NCI-H446 (cell line): ENCODE measurements at places on chromosomes 7 and 10.
A peak's percentile ranks its signal among the peaks of the same experiment; 100 is the strongest.

GRCh38 chr7:3455806-3456595 is 154.9 kb downstream of the SDK1 start:
- DNase-seq: no peak

DNA sequence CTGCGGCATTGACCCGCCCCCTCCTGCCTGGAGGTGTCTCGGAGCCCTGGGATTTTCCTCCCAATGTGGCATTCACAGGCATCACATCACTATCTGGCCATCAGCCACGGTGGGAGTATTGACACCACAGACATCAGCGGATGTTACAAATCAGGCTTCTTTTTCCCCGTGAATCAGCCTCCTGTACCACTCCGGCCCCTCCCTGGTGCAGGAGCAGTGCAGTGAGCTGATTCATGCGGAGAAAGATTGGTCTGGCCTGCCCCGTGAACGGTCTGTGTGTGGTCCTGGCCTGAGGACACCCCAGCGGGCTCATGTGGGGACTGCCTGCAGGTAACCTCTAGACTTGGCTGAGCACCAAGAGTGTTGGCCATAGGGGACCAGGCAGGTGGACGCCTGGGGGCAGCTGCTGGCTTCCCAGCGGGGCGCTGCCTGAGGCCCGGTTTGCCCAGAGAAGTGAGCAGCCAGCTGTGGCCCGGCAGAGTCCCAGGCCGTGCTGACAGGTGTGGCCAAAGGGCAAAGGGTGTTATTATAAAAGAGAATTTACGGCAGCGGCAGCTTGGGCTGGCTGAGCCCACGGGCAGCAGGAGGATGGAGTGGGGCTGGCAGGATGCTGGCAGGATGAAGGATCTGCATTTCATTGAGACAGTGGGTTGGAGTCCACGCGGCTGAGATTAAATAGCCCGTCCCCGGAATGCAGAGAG is 32.1 kb upstream of the GNA12 start:
- no peak for DNase-seq

DNA sequence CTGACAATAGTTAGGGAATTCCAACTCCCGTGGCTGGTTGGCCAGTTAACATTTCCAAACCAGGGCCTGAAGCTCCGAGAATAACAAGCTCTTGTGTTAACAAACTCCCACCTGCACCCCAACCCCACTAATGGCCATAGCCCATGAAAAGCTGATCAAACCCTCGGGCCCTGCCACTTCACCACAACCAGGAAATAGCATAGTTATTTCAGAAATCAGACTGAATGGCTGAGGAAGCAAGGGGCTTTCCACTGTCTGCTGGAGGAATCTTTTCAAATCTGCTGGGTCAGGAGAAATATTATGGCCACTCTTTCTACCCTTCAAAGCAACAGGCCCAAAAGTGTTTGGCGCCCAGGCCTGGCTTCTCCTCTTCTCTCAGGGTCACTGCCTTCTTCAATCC is 145.6 kb downstream of the GLCCI1 start:
- DNase-seq: no peak

DNA sequence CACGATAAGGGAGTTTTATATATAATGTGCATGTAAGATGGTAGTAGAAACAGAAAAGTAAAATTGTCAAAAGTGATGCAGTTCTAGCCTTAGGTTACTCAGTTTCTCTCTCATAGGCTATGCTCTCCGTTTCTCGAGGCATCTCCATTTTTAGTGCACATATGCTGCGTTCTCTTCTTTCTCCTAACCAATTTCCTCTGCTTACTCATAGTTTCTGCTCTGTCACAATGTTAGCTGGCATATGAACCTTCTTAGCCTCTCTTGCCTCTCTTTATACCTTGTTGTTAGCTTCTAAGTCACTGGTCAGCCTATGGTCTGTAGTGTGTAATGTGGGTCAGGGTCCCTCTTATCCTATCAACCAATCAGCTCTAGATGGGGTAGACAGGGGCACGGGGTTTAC is 280.6 kb upstream of the ETV1 start:
- no peak for DNase-seq

DNA sequence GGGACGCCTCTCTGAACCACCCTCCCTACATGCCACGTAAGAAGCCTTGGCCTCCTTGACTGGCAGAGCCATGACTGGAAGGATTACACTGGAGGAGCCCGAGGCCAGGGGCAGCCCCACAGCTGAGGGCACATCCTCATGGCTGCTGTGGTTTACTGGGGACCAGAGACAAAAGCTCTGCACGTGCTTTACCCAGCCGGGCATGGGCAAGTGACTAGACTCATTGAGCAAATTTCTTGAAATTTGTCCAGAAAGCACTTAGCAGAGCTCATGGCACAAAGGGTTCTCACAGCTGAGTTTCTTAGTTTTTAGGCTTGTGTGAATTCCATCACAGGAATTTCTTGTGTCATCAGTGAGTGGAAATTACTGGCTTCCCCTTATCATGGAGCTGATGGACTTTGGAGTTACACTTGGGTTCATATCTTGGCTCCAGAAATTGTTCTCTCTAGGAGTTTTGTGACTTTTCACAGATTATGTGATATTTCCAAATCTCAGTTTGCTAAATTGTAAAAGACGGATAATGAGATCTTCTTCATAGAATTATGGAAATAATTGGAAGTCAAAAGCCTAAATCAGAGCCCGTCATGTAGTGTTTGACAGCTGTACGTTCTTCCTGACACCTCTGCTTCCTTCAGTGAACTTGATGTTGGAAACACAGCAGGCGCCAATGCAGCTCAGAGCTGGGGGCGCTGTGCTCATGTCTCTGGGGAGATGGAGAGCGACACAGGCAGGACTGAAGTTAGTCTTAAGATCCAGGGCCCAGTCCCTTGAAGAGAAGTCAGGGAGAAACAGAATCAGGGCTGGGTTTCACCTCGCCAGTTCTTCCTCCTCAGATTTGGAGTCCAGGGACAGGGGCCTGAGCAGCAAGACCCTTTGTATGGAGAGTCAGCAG is 47.7 kb upstream of the MGAM2 start:
- DNase-seq: no peak

DNA sequence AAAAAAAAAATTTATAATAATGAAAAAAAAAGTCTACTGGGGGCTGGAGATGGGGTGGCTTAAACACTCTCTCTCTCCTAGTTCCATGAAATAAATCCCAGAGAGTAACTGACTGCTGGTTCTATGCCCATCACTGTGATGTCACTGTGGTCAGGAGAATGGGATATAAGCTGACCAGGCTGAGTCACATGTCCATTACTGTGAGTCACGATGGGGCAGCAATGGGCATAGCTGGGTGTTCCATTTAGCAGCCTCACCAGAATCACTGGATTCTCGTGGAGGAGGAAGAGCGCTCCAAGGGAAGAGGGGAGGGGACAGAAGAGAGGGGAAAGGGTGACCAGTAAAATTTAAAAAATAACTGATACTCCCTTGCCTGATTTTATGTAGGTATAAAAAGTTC is 37.1 kb downstream of the MASTL start:
- DNase-seq: no peak

GRCh38 chr10:109588259-109588658 is 335.1 kb downstream of the XPNPEP1 start:
- no peak for DNase-seq

DNA sequence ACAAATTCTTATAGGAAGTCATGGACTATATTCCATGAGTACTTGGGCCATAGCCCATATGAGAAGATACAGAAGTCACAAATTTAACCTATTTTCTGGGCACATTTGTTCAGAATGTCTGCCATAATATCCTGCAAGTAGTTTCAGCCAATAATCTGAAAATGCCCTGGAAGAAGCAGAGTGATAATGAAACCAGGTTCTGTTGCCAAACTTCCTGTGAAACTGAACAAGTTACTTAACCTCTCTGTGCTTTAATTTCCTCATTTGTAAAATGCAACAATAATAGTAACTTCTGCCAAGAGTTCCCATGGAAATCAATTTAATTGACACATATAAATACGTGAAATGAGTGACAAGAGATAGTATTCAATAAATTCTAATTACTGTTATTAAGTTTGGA is 88.8 kb downstream of the SEMA3C start:
- no peak for DNase-seq

GRCh38 chr7:157627033-157627432 is 290.2 kb downstream of the DNAJB6 start:
- DNase-seq: no peak

DNA sequence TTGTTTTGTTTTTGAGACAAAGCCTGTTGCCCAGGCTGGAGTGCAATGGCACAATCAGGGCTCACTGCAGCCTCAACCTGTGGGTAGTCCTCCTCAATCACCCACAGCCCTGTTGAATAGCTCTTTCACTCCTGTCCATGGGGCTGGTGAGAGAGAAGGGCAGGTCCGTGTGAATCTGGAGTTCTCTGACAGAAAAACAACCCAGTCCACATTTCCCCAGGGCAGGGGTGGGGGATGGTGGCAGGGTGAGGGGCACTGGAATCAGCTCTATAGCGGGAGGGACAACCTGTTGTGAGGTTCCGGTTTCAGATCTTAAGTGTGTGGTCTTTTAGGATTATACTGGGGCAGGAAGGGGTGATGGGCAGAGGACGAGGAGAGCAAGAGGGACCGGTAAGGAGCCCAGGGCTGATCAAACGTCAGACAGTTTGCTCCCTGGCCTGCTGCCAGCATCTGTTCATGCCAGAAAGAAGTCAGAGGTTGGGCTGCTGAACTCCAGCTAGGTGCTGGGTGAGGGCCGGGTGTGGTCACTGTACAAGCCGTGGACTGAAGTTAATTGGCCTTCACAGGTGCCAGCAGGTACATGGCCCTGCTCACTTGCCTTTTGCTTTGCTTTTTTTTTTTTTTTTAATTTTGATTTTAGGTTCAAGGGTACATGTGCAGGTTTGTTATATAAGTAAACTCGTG is 33.2 kb upstream of the MKRN1 start:
- DNase-seq: peak; percentile 47

- no peak for DNase-seq
Observed at GRCh38 chr7:76327610-76328009, 25.1 kb downstream of the HSPB1 start.
